Omental fat pad (tissue), 4 donors: ENCODE measurements at places on chromosomes 7 and 10.

- no peak for DNase-seq
Observed at GRCh38 chr10:101131962-101132635, 999 bp downstream of the TLX1 start.

DNA sequence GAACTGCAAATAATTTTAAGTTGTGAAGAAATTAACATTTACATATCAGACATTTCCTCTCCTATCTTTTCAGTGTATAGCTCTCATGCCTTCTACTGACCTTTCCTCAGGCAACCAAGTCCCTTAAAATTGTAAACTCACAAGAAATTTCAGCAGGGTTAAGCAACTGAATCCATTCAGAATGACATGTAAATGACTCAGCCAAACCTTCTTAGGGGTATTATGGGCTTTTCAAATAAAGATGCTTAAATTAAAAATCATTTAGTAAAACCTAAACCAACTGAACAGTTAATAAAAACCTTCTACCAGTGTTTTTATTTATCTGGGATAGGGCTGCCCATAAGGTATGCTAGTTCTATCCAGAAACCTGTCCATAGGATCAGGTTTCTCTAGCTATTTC is 20.7 kb downstream of the WAPL start:
- DNase-seq = no peak

DNA sequence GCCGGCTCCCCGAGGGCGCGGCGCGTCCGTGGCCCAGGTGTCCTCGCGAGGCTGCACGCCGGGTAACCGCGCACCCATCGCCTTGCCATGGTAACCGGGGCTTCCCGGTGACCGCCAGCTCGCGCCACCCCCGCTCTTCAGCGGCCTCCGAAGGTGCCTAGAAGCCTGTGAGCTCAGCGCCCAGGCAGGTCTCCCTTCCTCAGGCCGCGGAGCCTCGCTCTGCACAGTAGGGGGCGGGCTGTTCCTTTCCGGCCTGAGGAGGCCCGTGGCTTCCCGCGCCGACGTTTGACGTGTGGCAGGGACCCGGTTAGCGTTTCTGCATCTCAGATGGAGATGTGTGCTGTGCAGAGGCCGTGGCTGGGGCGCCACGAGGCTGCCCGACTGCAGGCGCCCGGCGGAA is 117.1 kb downstream of the DYNC2I1 start:
- DNase-seq = no peak

GRCh38 chr7:128119036-128119435 is 87.8 kb upstream of the LRRC4 start:
- DNase-seq = no peak

- no peak for DNase-seq
Observed at GRCh38 chr10:865924-866576, 65.5 kb downstream of the LARP4B start.

DNA sequence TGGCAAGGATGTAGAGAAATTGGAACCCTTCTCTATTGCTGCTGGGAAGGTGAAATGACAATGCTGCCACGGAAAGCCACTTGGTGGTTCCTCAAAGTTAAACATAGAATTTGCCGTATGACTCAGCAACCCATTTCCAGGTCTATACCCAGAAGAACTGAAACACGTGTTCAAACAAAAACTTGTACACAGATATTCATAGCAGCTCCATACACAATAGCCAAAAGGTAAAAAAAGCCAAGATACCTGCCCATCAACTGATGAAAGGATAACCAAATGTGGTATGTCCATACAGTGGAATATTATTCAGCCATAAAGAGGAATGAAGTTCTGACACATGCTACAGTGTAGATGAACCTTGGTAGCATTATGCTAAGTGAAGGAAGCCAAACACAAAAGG is 39.1 kb downstream of the LHPP start:
- no peak for DNase-seq

DNA sequence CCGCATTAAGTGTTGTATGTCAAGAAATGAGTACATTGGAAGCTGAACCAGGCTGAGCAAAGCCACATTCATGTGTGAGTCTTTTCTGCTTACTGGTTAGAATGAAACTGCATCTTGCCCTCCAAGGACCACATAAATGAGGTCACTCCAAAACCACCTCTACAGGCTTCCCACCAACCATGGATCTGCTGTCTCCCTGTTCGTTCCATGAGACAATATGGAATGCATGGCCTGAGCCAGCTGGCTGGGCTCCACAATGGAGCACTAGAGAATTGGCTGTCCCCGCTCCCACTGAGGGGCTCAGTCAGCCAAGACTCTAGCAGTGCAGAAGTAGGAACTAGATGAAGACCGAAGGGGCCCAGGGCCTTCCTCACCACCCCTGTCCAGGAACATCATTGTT is 120.8 kb downstream of the TNS3 start:
- no peak for DNase-seq

DNA sequence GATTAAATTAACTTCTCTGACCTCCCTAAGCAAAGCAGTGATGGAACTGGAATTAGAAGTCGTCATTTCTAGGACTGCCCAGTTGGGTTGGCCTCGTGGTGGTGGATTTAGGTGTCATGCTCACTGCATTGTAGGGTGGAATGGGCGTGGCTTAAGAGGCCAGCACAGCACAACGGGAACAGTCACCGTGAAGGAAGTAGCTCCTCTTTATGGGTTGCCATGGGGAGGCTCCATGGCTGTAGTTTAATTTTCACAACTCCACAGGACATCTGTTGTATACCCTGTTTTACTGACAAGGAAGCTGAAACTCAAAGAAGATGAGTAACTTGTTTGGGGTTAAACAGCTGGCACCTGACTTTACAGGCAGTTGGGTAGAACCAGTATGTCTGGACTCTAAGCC is 208.3 kb downstream of the CELF2 start:
- no peak for DNase-seq

DNA sequence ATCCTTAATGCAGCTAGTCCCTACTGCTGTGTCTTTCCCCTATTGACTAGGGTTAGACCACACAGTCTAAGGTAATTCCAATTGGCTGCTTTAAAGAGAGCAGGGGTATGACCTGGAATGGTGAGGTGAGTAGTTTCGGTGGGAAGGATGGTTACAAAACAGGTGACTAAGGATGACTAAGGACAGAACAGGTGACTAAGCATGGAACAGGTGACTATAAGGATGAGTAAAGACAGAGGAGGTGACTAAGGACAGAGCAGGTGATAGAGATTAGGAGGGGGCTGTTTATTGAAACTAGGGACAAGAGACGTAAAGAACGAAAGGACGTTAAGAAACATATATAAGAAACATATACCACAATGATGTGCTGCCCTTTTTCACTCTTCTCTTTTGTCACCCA is 145.1 kb upstream of the TMEM106B start:
- DNase-seq = no peak

DNA sequence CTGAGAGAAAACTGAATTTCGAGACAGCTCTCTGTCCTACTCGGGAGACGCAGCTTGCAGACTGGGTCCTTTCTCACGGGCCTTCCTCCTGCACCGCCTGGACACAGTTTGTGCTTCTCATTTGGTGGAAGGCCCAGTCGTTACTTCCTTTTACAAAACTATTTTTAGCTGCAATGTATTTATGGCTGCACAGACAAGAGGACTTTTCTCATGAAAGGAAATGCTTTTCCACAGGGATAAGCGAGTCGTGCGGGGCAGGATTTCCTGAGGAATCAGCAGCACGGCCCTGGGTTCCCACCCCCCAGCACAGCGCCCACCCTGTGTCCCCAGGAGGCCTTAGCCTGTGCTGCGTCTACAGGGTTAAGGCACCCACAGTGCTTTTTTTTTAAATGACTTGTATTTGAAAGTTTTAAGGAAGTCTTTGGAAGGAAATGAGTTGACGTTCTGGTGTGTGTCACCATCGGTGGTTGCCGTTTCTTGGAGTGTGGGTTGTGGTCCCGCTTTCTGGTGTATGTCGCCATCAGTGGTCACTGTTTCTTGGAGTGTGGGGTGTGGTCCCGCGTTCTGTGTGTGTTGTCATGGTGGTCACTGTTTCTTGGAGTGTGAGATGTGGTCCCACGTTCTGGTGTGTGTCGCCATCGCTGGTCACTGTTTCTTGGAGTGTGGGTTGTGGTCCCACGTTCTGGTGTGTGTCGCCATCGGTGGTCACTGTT is 50.9 kb downstream of the INPP5A start:
- DNase-seq = no peak
